ENCODE measurements at places on chromosomes 4 and X. TPM values are rescaled to one million over a fixed set of nuclear protein-coding genes. Genes with fewer than 3 reads are reported as not detected.

ASIC5 gene
- polyA plus RNA-seq, result not detected

RPS6KA6 gene
- 7.3 TPM for polyA plus RNA-seq

ANXA10 gene
- polyA plus RNA-seq, result not detected

BRS3 gene
- polyA plus RNA-seq, result 0.51 TPM

CITED1 gene
- polyA plus RNA-seq, result 9.0 TPM

S100P gene
- polyA plus RNA-seq, result 0.60 TPM

F9 gene
- polyA plus RNA-seq, result not detected

OPHN1 gene
- polyA plus RNA-seq, result 33.0 TPM

TCEAL6 gene
- polyA plus RNA-seq, result 36.9 TPM

CXorf38 gene
- 9.0 TPM for polyA plus RNA-seq

NR3C2 gene
- 9.2 TPM for polyA plus RNA-seq

Measured in spinal cord (tissue), 10 donors.